Stimulated activated CD8-positive, alpha-beta memory T cell treated with anti-CD3 and anti-CD28 coated beads, Interleukin-15, amount 100 ng/mL, for 48 hours (primary cell): ENCODE measurements at places on chromosomes 13 and 19.

DNA sequence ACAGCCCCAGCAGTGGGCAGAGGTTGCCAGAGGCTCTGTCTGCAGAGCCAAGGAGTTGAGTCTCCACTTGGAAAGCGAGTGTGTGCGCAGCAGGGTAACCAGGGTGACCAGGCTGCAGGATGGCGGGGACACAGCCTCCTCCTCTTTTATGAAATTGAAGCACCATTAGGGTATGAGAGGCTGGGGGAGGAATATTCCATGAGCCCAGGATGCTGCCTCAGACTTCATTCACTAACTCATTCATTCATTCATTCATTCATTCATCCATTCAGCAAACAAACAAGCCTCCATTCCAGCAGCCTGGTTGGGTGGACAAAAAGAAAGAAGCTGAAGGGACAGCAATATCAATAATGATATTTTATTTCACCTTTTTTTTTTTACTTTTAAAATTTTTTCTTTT is 6.6 kb upstream of the LMTK3 start:
- DNase-seq = no peak

GRCh38 chr19:18338541-18338940 is 1.9 kb upstream of the PGPEP1 start:
- no peak for DNase-seq

DNA sequence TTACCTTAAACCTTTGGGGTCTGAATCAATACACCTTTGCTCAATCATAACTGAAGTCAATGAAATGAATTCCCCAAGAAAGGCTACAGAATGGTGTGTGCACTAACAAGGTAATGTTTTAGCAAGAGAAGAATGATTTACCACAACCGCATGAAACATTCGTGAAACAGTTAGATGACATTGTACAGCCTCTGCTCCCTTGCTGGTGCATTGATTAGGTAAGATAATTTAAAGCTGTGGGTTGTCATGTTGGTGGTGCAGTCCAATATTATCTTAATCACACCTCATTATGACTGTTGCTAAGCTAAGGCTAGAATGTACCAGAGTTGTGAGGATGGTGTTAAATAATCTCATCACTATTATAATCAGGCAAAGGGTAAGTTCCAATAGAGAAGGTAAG is 1673.2 kb upstream of the PRR20A start:
- no peak for DNase-seq

DNA sequence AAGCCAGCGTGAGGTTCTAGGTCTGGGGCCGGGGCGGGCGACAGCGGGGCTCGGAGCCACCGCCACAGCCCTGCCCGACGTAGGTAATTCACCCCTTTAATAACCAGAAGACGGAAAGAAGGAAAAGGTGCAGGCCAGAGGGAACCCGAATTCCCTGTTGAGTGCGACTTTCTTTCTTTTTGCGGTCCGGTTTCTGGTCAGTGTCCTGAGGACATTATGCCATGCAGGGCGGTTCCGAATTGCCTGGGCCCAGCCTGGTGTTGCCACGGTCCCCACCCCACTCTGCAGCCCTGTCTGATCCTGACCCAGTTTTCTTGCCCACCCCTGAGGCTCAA is 18.4 kb upstream of the TFDP1 start:
- DNase-seq = no peak

- no peak for DNase-seq
Measured at GRCh38 chr13:46565808-46566750, 13.1 kb downstream of the LRCH1 start.

- no peak for DNase-seq
Measured at GRCh38 chr13:60617991-60618733, 221.1 kb downstream of the TDRD3 start.

DNA sequence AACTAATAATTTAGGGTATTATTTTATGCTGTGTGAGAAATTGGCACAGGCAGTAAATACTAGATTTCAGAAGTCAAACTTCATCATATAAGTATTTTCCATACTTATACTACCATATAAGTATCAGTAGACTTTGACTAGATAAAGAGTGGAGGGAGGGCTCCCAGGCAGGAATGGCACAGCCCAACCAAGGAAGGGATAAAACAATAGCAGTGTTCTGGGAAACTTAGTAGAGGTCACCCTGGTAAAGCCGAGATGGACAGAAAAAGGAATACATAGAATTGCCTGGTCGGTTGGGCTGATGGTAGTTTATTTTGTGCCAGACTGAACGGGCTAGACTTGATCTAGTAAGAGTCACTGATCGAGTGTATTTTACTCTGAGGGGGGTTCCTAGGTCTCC is 19.6 kb upstream of the KCTD4 start:
- no peak for DNase-seq

DNA sequence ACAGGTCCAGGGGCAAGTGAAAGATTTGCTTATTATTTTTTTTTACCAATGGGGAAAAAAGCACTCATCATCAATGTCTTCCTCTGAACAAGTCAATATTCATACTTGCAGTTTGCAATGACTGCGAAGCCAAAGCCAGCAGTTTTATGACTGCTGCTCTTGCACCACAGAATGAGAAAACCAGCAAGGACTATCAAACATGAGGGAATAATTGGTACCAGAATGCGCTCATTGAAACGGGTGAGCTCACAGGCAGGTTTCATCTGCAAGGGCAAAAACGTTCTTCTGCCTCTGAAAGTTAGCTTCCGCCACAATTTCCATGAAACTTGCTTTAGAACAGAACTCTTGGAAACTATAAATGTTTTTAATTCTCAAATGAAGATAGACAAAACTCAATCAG is 5.5 kb downstream of the DLEU7 start:
- no peak for DNase-seq

- no peak for DNase-seq
Measured at GRCh38 chr13:93230261-93230855, 3.8 kb downstream of the GPC6 start.

GRCh38 chr19:1466461-1467214 is 12.4 kb downstream of the C19orf25 start:
- DNase-seq = no peak

DNA sequence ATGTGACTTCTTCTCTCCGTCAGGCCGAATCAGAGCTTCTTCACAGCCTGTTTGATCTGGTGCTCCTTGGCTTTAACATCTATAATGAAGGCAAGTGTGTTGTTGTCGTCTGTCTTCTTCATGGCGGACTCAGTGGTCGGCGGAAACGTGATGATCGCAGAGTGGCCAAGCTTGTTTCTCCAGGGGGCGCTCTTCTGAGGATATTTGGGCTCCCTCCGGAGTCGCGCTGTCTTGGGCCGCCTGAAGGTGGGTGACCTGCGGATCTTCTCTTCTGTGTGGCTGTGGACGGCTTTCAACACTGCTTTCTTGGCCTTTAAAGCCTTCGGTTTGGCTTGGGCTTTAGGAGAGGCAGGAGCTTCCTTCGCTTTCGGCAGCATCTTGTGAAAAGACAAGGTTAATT is 9.8 kb downstream of the TPRX1 start:
- DNase-seq = no peak

GRCh38 chr19:22140356-22140755 is 56.4 kb downstream of the ZNF676 start:
- no peak for DNase-seq

DNA sequence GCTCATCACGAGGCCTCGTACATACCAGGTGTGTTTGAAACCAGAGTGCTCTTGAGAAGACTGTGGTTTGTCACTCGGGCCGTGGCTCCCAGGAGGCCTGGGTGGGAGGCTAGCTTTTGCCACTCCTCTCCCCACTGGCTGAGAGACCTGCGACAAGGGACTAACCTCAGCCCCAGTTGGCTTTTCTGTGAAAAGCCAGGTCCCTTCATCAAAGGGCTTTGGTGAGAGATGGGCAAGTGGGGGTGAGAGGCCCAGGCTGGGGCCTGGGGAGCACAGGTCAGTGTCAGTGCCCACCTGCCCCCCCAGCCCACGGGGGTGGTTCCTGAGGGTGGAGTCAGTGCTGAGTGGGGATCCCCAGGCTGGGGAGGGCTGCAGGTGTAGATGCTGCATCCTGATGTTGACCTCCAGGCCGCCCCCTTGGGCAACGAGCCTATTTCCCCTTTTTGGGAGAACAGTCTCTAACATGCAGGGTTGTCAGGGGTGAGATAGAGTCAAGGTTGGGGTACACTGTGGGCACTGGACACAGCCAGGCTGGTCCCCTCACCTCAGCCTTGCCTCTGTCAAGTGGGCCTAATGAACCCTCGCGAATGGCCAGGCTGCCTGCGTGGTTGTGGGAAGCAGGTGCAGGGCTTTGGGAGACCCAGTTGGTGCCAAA is 661 bp downstream of the KCNJ14 start:
- DNase-seq = no peak

DNA sequence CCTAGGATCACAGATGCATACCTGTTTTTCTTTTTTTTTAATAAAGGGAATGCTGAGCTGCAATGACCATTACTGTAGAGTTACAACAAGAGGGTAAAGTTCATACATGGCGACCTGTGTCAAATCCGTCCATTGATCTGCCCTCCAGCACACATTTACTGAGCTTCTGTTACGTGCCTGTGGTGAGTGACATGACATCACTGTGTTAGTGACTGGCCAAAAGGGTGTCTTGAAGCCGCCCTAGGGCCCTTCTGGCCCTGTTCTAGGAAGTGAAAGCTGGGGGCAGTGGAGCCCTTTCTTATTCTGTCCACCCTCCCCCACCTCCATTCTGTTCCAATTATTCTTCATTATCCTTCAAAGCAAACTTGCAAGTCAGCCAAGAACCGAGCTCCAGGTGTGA is 66.3 kb downstream of the ZIC5 start:
- DNase-seq = no peak

DNA sequence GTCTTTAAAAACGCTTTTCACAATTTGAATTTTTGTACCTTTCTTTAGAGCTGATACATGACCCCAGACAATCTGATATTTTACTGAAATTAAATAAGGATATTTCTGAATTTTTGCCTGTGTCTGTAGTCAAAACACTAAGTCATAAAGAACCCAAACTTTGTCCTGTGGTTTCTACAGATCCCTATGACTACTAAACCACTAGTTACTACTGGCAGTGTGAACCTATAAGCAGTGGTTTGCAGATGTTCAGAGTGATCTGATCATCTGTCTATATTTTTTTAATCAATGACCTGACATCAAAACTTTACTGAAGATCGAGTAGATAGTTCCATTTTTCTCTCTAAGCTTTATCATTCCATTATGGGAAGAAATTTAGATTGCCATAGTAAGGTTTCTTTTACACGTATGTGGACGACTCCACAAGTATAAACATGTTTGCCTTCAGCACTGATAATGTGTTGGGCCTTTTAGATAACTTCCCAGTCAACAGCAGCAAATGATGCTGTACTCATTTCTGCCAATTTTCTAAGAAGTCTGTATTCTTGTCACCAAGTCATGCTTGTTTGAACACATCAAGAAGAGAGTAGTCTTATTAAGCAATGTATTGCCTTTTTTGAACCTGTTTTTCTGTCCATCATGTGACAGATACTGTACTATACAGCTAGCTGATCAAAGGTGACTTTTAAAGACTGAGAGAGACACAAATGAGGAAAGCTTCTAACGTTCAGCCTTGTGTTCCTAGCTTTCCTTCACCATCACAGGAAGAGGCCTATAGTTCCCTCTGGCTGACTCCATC is 21.8 kb downstream of the POLR1D start:
- DNase-seq = no peak

- DNase-seq = no peak
Measured at GRCh38 chr13:51643105-51643881, 59.0 kb downstream of the WDFY2 start.

DNA sequence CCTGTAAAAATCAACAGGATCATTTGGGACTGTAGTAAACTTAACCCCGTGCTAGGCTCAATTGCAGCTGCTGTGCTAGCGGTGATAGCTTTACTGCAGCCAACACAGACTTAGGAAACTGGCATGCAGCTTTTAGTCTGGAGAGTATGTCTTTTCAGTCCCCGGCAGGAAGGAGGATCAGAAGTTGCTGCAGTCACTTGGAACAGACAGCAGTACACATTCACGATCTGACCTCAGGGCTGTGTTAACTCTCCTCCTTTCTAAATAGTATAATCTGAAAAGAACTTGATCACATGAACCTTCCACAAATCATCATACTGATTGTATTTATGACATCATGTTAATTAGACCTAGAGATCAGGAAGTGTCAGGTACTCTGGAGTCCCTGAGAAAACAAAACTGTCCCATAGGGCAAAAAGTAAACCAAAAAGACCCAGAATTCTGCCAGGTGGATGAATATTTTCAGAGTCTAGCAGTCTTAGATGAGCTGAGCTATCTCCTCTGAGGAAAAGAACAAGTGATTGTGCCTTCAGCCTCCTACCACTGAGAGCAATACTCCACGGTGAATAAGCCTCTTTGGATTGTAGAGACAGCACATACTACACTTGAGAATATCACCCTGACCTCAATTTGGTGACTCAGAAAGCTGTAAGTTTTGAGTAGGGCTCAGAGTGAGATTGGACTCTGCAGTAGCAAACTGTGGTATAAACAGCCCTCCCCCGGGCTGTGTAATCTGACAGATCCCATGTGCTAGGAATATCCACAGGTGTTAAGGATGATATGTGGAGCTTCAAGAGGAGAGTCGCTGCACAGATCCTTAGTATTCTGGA is 181.0 kb upstream of the GPR12 start:
- no peak for DNase-seq

DNA sequence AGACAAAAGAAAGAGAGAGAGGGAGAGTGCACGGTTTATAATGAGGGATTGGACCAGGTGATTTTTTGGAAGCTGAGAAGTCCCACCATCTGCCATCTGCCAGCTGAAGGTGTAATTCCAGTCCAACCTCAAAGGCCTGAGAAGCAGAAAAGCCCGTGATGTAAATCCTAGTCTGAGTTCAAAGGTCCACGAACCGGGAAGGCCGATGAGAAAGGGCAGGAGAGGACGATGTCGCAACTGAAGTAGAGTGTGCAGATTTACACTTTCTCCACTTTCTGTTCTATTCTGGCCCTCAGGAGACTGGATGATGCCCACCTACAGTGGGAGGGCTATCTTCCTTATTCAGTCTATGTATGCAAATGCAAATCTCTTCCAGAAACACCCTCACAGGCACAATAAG is 500.0 kb downstream of the DIAPH3 start:
- DNase-seq = no peak

DNA sequence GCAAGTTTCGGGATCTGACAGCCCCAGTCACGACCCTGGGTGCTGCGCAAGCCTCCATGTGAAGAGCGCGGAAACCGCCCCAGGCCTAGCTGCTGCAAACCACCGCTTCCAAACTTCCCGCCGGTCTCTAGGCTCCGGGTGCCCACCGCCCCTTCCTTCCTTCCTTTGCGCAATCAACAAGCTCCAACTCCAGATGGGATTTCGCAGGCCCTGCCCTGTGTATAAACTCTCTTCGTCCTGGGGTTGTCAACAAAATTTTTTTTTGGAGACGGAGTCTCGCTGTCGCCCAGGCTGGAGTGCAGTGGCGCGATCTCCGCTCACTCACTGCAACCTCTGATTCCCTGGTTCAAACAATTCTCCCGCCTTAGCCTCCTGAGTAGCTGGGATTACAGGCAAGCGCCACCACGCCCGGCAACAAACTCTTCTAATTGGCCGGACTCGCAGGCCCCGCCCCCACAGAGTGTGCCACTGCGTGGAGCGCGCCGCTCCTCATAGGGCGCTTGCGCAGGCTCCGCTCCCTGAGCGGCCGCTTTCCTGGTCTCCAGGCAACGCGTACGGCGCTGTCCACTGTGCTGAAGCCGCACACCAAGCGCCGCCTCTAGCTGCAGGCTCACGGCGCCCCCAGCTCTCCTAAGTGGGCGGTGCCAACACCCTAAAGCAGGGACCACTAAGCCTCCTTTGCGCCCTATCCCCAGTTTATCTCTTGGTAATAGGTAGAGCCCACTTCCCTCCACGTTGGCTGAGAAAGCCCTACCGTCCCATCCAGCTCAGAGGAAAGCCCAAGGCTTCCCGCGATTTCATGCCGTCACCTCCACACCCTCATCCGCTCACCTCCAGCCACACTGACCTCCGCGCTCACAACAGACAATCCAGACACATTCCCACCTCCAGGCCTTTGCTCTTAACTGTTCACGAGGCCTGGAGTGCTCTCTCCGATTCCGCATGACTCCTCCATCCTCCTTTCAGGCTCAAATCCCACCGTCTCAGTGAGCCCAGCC is 5.5 kb upstream of the QTRT1 start:
- DNase-seq = peak; percentile 90
